ENCODE measurements at places on chromosomes 16 and 17.
A peak's percentile ranks its signal among the peaks of the same experiment; 100 is the strongest.

DNA sequence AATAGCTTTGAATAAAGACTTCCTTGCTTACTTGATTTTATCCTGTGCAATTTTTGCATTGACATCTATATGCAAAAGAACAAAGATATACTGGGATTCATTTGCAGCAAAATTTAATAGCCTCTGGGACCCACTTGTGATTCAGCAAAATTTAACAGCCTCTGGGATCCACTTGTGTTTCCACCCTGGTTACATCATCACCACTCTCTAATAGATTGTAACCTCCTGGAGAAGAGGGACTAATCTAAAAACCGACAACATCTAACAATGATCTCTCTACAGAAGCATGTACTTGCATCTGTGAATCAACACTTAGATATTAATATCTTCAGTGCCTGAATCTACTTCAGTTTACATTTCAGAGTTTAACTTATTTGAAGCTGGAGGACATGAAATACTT, 202.0 kb upstream of the CPHXL start:
- no peak for DNase-seq

GRCh38 chr17:41264599-41264998, 579 bp upstream of the KRTAP9-6 start:
- no peak for DNase-seq

DNA sequence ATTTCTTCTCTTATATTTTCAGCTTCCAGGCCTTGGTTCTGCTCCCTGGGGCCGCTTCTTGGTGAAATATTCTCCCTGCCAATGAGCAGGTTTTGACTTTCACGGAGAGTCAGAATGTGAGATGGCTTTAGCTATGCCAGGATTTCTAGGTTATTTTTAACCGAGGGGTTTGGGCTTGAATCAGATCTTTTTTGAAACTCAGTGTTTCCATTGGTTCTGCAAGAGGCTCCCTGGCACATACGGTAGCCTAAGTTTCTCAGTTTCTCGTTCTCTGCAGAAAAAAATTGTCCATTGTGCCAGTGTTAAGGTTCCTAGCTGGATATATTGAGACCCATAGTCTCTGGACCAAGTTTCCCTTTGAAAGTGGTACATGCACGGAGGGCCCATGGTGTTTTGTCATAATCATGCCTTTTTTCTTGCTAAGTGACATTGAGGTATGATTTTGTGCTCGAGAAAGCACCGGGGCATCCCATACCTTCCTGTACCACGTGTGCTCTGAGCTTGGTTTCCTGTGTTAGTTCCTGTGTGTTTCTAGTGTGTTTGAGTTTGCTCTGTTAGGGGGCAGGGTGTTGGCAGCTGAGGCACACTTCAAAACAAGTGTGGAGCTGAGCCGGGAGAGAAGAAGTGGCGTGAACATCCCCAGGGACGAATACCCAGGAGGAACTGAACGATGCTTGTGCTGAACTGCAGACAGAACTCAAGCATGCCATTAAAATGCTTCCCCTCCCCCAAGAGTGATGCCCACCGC, 127.2 kb downstream of the HS3ST3B1 start:
- no peak for DNase-seq

- DNase-seq: no peak
Observed at GRCh38 chr16:65012357-65012756, 109.5 kb downstream of the CDH11 start.

DNA sequence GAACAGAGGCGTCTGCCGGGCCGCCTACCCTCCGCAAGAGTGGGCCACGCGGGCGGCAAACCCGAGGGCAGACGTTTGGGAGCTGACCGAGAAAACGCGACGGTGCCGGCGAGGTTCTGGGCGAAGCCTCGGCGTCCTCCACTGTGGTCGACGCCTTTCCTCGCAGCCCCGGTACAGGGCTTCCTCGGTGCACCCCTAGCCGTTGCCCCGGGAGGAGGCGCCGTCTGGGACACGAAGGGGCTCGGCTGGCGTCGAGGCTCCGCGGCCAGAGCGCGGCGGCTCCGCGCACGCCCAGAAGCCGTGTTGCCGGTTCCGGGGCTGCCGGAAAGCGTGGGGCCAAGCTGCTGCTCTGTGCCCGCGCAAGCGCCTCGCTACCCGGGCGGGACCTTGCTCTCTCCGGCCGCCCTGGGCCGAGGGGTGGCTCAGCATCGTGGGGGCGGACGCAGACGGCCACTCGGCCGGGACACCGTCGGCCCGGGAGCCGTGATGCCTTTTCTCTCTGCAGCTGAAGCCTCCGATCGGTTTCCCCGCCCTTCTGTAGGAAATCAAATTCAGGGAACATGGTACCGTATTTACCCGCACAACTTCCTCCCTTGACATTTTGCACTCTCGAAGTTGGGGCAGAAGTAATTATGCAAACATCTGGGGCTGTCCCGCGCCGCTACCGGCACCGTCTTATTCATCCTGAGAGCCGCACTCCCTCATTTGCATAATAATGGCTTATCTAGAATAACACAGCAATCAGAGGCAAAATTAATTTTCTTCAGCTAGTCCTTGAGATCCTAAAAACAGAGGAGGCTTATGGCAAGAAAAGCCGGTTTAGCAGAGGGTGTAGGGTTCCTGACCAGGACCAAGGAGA, 7.3 kb upstream of the CBX8 start:
- no peak for DNase-seq

GRCh38 chr16:60143348-60143705, 1409.2 kb upstream of the GOT2 start:
- DNase-seq: no peak

DNA sequence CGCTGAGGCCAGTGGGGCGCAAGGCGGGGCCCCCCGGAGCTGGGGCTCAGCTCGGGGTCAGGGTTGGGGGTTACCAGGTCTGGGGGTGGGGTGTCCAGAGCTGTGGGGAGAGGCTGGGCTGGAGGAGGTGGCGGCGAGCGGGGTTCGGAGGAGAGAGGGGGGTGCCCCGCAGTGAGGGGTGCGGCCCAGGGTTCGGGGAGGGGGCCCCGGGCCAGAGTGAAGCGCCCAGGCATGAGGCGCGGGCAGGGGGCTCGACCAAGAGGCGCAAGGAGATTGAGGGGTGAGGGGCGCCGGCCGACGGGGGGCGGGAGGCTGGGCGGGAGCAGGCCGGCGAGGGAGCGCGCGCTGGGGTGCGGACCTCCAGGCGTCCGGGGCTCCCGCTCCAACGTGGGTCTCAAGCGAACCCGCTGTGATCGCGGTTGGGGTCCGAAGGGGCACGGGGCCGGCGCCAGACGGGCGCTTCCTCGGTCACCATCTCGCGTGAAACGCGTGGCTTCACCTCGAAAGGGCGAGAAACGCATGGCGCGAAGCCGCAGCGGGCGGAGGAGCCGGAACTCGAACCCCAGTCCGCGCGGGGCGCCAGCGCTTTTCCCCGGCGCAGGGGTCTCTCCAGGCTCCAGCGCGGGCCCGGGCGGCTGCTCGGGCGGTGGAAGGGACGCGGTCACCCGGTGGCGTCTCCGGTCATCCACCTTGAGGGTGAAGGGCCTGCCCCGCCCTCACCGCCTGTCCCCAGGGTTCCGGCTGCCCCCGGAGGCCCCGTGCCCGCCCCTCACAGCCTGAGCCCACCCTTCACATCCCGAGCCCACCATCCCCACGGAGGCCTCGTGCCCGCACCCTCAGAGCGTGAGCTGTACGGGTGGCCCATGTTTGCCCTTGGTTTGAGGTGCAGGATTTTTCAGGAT, 846 bp downstream of the CPNE7 start:
- no peak for DNase-seq

DNA sequence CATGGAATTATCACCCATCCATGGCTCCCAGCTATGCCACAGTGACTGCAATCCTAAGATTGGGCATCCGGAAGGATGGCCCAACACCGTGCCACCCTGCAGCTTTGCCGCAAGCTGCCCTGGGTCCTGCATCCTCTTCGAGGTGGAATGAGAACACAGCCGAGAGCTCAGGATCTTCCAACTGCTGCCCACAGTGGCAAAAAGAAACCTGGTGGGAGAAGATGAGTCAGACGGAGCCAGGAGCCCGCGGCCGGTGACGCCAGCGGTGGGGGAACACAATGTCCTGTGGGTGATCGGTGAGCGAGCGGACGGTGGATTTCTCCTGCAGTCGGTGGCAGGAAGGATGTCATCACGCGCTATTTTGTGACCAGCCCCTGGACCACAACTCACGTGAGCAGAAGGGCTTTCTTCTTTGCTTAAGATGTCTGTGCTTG, 20.1 kb downstream of the CD7 start:
- peak; percentile 90 for DNase-seq

- DNase-seq: no peak
Observed at GRCh38 chr16:66508914-66509496, 40.9 kb downstream of the TK2 start.

- DNase-seq: no peak
Observed at GRCh38 chr16:56246051-56246817, 54.9 kb downstream of the GNAO1 start.

DNA sequence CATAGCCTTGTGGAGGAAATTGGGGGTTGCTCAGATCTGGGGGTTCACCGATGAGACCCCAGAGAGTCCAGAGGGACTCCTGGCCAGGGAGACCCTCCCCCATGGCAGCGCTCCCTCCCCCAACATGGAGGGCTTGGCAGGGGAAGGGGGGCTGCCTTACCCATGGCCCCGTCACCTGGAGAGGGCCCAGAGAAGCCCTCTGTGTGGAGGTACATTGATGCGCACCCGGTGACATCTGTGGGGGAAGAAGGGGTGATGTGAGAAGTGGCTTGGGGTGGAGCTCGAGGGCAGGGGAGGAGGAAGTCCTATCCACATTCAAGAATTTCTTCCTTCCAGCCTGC, 16.2 kb downstream of the ETV4 start:
- no peak for DNase-seq

DNA sequence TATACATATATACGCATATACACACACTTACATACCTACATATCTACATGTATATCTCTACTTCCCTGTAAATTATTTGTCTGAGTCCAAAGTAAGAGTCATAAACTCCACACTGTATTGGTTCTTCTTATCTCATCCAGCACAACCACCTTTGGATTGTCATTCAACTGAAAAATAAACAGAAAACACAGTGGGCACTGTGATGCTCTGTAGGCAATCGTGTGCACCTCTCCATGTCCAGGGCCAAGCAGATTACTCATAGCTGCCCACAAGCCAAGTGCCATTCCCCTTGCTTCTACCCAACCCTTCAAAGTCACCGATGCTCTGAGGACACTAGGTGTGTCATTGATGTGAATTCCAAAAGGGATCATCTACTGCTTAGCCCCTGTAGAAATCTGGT, 12.9 kb upstream of the TEKT3 start:
- no peak for DNase-seq

DNA sequence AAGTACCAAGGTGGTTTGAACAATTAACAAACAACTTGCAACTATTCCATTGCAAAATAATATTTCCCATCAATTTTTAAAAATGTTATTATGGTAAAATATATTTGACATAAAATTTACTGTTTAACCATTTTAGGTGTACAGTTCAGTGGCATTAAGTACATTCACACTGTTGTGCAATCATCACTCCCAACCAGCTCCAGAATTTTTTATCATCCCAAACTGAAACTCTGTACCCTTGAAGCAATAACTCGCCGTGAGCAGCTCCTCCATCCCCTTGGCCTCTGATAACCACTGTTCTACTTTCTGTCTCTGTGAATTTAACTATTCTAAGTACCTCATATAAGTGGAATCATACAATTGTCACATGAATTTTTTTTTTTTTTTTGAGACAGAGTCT, 33.6 kb upstream of the ATF7IP2 start:
- no peak for DNase-seq

- no peak for DNase-seq
Observed at GRCh38 chr16:26212599-26212998, 520.8 kb downstream of the HS3ST4 start.

- no peak for DNase-seq
Observed at GRCh38 chr16:13063457-13063856, 162.1 kb downstream of the SHISA9 start.

GRCh38 chr16:76780556-76780955, 410.4 kb upstream of the MON1B start:
- peak; percentile 25 for DNase-seq

GRCh38 chr17:27521281-27522027, 65.2 kb downstream of the KSR1 start:
- no peak for DNase-seq

GRCh38 chr17:81976332-81977210, 858 bp upstream of the ASPSCR1 start:
- DNase-seq: no peak

DNA sequence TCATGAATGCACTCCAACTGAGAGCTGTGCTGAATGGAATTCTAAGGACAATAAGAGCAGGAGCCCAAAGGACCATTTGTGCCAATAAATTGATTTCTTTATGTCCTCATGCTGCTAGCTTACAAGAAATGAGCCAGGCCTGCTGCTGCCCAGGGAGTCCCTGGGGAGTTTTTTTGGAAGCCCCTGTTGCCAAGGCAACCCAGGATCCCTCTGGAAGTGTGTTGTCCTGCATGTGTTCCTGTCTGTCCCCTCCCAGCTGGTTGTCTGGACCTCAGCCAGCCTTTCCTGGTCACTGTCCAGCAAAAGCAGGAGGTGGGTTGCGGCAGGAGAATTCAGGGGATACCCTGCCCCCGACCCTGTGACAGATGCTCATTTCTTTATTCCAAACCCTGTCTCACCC, 51.0 kb upstream of the GPRC5B start:
- DNase-seq: no peak

DNA sequence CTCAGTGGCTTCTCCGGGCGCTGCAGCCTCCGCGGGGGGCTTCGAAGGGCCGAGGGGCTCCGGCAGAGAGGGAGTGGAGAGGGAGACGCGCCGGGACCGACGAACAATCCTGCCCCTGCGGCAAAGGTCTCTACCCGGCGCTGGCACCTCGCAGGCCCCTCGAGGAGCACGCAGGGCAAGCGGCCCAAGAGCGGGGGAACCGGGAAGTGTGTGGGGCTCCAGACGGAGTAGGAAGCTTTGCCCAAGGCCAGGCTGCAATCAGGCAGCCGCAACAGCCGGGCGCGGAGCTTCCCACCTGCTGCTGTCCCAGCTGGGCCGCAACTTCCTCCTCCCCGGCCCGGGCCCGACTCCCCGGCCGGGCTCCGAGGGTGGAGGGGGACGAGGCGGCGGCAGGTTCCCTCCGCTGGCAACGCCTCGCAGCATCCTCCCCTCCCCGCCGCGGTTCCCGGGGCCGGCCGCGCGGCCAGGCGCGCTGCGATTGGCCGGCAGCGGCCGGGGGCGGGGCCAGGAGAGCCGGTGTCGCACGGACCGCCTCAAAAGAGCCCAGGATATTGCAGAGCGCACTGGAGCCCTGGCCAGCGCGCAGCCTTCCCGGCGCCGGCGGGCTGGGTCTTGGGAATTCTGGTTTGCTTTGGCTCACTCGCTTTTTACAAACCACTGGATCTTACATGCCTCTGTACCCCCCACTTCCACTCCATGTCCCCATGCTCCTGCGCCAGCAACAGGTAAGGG, at the start of gene KCNJ2:
Gene KCNJ2 (plus strand): TSS at position 556 of the 732 bp plus-strand sequence. CDS start 5,508 bp downstream, outside the sequence.
- DNase-seq: peak; percentile 90
